Fibroblast of skin of left biceps (primary cell): ENCODE measurements at places on chromosomes 2 and 18.

GRCh38 chr2:105787376-105788318, 42.9 kb downstream of the NCK2 start:
- DNase-seq: no peak

DNA sequence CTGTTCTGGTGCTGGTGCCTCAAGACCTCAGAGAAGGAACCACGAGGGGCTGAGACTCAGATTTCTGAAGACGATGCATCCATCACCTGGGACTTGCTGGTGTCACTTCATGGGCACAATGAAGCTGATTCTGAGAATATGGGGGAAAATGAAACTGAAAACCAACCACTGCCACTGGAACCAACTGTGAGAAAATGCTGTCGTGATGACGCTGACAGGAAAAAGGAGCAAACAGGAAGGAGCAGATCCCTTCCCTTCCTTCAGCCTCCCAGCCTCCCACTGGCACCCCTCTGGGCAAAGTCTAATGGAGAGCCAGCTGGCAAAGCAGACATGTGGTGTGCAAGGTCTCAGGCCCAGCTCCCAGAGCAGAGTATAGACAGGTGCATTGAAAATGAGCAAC, 109.7 kb downstream of the FOXI3 start:
- DNase-seq: no peak

DNA sequence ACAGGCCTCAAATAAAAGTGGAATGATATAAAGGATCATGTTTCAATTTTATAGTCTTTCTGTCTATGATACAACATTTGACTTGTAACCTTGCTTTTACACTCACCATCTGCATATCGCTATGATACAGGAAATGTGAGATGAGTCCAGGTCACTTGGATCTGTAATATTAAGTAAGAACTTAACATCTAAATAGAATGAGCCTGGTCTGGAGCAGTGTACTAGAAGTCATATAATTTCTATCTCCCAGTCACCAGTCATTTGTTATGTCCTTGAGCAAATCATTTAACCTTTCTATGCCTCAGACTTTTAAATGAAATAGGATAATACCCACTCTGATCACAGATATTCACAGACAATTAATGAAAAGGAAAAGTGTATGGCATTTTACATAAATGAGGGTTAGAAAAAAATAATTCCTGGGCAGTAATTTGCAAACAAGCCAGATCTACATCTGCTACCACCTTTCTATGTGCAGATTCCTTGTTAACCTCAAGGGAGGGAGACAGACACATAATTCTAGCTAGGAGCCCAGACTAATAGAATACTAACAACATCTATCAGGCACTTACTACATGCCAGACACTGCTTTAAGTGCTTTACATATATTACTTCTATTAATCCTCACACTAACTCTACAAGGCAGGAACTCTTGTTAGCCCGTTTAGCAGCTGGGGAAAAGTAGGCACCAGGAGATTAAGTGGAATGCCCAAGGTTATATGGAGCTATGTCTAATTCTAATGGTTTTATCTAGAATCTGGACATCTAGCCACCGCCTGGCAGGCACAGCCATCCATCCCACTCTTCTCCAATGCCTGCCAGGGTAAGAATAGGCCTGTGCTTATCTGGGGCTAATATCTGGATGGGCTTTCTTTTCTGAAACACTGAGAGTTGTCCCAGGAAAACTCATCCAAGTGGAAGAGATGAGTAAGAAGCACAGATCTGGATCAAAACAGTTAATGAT, 313.6 kb upstream of the CDH20 start:
- DNase-seq: no peak

GRCh38 chr2:36918307-36918706, 48.0 kb downstream of the STRN start:
- DNase-seq: no peak

DNA sequence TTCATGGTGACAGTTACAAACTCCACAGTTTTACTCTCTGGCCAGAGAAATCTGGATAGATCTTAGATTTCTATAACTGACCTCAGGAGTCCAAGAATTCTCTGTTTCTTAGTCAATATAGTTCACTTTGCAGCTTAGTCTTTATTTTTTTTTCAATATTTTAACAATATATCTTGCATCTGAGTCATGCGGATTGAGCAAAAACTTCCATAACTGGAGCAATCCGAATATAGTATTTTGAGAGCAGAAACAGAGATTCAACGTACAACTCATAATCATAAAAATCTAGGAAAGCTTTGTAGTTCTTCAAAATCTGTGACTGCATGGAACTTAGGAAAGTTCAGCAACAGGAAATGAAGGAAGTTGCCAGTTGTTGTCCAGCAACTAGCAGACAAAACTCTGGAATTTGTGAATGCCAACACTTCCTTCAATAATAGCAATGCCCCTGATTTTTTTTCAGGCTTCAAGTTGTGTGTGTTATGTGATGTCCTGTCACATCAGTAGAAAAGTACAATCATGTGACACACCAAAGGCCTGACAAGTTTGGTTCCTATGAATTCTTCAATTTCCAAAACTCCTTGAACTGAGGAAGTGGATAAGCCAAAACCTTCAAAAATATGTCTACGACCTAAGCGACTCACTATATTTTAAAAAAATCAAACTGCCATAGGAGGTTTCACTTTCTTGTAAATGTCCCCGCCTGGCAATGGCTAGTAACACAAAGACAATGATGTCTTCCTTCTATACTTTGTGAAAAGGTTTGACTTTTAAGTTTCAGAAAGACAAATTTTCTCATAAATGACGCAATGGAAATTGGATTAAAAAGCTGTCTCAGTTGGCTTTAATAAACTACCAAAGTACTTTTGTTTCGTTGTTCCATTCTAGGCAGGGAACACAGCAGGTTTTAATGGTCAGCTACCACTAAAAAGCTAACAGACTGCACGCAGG, 510.6 kb downstream of the ERBB4 start:
- DNase-seq: no peak

DNA sequence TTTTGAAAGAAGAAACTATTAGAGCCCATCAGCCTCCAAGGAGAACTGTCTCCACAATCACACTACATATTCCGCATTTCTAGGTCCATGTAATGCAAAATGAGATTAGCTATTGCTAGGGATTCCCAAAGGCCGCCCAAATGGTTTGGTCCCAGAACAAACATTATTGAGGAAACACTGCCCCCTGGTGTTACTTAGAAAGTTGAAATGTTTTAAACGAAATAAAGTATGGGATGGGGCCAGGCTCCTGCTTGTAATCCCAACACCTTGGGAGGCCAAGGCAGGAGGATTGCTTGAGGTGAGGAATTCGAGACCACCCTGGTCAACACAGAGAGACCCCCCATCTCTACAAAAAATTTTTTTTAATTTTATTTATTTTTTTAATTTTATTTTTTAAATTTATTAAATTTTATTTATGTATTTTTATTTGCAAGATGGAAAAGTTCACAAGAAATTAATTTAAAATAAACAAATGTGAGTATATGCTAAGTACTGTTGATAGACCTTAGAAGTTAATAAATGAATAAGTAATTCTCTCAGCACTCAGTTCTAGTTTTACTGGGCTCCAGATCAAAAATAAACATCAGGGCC, 5.5 kb downstream of the NHEJ1 start:
- no peak for DNase-seq
